ENCODE measurements at places on chromosomes 2 and 18. TPM values are rescaled to one million over a fixed set of nuclear protein-coding genes. Genes with fewer than 3 reads are reported as not detected.

Gene PJVK
- 1.8 TPM for total RNA-seq

Gene C2orf15
- 0.23 TPM for total RNA-seq

Gene PROKR1
- total RNA-seq: 0.05 TPM

DNA sequence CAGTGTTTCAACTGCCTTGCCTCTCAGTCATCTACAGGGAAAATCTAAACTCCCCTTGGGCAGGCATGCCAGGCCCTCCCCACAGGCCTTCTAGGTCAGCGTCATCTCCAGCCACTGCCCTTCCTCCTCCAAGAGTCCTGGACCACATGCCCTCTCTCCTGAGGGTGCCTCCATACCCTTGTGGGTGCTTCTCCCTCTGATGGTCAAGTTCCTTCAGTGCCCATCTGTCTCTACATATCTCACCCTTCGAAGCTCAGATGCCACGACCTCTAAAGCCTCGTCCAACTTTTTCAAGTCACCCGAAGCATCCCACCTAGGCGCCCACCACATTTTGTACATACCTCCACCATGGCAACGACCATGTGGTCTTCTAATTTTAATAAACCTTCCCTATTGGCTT is 22.6 kb upstream of the TMEM247 start:
- no peak for DNase-seq

DNA sequence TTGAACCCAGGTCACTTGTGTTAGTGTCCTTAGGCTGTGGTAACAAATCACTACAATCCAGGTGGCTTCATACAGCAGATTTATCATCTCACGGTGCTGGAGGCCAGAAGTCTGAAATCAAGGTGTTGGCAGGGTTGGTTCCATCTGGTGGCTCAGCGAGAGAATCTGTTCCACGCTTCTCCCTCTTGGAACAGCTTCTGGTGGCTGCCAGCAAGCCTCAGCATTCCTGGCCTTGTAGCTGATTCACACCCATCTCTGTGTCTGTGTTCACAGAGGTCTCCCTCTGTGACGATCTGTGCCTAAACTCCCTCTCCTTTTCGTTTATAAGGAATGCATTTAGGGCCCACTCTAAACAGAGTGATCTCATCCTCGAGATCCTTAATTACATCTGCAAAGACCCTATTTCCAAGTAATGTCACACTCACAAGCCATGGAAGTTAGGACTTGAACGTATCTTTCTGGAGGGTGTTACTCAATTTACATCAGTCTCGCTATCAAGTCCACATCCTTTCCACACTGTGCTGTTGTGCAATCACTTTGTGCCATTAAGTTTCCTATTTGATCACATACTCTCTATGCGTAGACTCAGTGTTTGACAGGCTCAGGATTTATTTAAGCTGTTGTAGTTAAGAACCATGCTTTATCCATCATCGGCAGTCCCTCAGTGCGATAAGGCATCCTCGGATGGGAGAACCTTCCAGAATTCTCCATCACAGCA is 164.4 kb downstream of the SOCS6 start:
- DNase-seq: no peak

DNA sequence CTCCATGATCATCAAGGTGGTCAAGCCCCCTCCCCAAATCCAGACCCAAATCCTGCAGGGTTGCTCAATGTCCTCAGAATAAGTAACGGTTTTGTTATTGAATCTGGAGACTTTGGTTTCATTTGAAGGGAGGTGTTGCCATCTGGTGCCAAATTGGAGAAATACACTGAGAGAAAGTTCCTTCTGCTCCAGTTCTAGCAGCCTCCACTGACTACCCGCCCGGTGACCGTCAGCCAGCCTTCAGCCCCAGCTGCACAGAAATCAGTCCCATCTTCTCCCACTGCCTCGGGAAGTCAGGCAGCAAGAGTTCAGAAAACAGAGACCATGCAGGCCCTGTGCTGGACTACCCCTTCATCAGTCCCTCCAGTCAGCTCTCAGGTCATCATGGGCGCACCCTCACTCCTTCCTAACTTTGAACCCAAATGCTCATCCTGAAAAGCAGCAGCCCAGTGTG is 38.7 kb downstream of the PKDCC start:
- peak; percentile 49 for DNase-seq

DNA sequence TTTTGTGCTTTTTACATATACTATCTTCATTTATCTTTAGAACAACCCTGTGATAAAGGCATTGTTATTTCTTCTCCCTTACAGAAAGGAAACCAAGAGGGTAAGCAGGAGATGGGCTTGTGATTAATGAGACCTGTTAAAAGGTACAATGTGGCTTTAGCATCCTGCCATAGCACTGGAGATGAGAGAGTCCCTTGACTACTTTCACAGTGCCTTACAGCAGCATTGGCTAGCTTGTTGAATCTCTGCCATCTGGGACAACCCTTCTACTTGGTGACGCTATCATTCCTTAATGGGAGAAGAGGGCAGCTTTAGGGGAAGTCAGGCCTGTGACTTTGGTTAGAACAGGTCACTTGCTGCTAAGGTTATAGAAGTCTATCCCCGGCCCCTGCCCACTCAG is 68.1 kb upstream of the LYPD6B start:
- no peak for DNase-seq

- DNase-seq: no peak
Observed at GRCh38 chr2:136117391-136117841, 533 bp downstream of the CXCR4 start.

DNA sequence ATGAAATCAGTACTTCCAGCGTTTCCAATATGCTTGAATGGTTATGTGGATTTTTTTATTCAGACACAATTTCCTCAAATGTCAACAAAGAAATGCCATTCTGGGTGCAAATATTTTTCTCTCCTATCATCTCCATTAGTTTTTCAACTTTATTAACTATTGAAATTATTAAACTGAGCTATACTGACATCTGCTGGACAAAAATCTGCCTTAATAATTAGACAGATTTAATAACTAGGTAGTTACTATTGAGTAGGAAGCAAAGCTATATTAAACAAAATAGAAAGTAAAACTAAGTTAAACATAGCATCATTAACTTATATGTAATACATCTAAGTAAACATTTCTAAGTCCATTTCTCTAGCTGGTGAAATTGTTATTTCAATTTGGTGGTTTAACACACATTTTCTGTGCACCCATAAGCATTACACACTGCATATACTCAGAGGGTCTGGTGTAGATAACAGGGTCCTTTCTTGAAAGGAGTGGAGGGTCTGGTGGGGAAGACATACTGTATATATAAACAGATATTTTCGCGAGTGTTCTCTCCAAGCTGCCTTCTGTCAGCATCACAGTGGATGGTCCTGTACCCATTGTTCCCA is 77.0 kb downstream of the LANCL1 start:
- DNase-seq: no peak

GRCh38 chr2:233456934-233457333 is 102.6 kb downstream of the DGKD start:
- no peak for DNase-seq

GRCh38 chr2:225797394-225797793 is 397.9 kb downstream of the NYAP2 start:
- no peak for DNase-seq

DNA sequence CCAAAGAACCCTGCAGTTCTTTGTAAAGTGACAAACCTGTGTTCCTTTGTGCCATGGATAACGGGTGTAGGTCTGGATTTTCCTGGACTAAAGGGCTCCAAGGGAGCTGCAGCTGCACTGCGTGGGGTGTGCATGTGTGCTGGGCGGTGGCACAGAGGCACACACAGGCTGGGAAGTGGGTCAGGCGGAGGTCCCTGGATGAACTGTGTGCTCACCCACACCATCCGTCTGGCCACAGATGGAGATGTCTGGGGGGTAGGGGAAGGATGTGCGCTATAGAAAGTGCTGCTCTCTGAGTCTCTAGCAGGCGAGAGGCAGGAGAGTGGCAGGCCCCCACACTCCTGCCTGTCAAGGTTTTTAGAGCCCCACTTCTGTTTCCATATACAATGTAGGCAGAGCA is 137.2 kb downstream of the LOXHD1 start:
- DNase-seq: no peak

DNA sequence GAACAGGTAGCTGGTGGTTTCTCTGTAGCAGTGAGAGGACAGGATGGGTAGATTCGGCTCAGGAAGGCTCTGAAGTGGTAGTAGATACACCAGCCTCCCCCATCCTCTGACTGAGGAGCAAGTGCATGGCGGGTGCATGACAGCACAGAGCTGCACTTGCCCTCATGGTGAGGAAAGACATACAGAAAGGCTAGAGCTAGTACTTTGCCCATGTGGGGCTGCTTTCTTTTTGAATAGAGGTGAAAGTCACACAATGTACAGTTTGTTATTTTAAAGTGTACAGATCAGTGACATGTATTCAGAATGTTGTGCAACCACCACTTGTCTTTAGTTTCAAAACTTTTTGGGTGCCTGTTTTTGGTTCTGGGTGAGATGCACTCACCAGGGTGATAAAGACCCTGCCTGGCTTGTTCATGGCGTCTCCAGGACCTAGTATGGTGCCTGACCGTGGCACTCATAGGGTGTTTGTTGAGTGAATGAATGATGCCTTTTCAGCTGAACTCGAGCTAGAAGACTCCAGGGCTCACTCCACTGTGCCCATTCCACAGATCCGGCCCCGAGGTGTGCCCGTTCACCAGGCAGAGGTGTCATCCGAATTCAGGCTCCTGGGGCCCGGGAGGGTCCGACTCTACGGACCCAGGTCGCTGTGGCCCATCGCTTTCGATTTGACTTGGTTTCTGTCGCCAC is 421 bp upstream of the VAMP5 start:
- DNase-seq: no peak
